ENCODE measurements at places on chromosomes 1 and 21.

- no peak for DNase-seq
These were observed 61.9 kb upstream of the ADAM30 start for GRCh38 chr1:119958223-119958622.

GRCh38 chr1:44717653-44718052, 13.3 kb downstream of the RNU5D-1 start:
- DNase-seq: no peak

GRCh38 chr21:45367402-45368351, 37.3 kb upstream of the COL18A1 start:
- no peak for DNase-seq

DNA sequence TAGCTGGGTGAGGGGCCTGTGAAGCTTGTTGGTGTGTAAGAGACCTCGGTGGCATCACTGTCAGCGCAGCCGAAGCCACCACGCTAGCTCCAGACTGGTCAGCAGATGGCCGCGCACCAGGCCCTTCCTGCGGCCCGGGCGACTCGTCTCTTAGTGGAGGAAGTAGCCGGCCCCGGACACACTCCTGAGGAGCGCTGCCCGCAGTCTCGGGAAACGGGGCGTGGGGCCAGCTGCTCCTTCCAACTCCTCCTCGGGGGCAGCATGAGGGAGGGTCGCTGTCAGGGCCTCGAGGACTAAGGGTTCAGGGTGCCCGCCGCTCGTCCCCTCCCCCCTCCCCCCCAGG, 20.4 kb downstream of the H3-3A start:
- DNase-seq: no peak

- DNase-seq: no peak
These were observed 299.3 kb upstream of the VAMP3 start for GRCh38 chr1:7471836-7472235.

- DNase-seq: no peak
These were observed 50.3 kb downstream of the ZBTB8OS start for GRCh38 chr1:32600034-32600433.
